ENCODE measurements at places on chromosomes 5 and 9.

- no peak for DNase-seq
Measured at GRCh38 chr9:37827483-37828165, 27.0 kb downstream of the DCAF10 start.

DNA sequence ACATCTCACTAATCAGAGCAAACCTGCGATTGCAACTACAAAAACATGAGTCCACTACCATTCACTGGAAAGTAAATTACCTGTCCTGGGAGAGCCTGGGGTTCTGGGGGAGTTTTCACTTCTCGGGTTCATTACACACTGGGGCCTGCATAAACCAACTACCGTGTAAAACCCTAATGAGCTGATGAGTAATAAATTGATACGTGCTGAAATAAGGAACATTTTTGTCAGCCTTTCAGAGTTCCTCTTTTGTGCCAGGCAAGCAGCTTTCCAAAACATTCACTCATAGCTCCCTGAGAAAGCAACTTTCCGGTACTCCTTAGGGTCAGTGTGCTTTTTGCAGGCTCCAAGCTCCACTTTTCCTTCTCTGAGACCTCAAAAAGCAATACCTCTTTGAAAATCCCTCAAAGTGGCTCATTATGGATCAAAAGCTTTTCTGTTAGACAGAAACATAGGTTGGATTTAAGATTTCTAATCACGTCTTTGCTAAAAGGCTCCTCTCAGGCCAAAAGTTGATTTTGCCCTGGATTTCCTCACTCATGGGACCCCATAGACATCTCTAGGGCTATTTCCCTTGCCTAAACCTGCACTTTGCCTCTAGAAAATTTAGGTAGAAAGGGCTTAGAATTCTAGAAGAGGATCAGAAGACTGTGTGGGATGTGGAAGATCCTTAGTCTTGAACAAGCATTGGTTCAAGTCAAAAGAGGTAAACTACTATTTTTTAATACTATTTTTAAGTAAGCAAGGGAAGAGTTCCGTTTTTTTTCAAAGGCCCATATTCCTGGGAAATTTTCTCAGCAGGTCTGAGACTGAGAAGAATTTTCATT lies 74.8 kb downstream of the ST8SIA4 start:
- no peak for DNase-seq

DNA sequence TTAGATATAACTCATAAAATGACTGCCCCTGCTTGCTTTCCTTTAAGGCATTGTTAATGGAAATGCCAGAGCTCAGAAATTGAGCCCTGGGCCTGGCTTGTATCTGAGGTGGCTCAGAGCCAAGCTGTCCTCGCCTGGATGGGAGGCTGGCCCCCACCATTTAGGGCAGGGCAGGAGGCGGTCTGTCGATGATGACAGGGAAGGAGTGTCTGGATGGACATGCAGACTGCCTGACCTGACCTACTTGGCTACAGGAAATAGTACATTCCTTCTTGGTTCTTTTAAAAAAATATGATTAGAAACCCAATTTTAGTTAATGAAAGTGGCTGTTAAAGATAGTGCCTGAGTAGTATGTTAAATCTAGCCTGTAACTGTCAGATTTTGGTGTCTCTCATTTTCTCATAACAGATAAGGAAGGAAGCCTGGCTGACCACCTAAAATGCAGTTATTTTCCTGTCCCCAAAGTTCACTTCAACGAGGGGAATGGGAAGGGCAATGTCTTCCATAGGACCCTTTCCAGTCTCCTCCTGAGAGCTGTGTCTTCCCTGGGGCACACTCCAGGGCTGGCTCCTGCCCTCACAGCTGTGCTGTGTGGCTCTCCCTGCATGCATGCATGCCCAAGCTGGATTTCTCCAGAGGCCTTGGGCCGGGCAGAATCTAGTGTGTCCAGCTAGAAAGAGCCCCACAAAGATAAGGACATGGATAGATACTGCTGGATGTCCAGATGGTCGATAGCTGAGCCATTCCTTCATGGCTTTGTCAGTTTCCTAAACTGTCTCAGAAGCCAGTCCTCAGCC lies 42.3 kb downstream of the MACROH2A1 start:
- DNase-seq = no peak

DNA sequence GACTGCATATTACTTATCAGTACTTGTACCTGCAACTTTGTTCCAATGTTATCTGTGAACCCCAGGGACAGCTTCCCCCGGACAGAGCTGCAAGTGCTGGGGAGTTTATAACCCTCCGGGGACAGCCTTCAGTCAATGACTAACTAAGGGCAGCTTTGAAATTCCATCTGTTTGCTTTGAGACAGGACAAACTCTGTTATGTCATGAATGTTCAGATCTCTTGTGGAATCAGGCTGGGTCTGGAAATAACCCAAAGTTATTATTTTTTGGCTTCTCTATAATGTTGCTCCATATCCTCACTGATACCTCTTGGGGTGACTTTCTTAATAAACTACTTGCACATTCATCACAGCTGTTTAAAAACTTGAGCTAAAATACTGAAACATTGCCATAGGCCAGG lies 617.5 kb upstream of the TLE4 start:
- no peak for DNase-seq

DNA sequence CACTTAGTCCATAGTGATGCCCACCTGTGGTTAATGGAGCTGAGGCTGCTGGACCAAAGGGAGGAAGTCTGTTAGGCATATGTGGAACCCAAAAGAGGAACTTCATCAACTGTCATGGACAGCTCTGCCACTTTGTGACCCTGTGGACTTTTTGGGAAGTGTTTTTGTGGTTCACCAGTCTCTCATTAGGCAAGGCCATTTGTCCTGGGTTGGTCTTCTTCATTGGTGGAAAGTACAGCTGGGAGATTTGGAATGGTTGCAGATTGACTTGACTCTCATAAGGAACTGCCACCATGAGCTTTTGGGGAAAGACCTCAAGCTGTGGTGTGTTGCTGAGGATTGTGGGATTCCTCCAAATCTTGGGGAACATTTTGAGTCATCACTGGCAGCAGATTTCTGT lies 31.9 kb upstream of the IL12B start:
- no peak for DNase-seq

GRCh38 chr5:15222156-15222555 lies 277.8 kb upstream of the FBXL7 start:
- DNase-seq = no peak

DNA sequence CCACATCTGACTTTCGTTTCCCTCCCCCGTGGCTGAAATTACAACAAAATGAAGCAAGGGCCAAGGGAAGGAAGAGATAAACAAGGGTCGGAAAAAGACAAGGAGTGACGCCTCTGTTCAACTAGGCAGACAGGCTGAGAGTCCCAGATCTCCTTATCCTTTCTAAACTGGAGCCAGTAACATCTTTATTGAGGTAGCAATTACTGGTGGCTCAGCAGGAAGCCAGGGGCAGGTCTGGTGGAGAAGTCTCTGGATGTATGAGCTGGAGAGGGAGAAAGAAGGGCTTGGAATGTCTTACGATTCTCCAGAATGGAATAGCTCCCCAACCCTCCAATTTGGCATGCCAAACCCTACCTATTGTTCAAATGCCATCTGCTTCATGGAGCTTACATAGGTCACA lies 190.8 kb upstream of the BRINP1 start:
- DNase-seq = no peak

DNA sequence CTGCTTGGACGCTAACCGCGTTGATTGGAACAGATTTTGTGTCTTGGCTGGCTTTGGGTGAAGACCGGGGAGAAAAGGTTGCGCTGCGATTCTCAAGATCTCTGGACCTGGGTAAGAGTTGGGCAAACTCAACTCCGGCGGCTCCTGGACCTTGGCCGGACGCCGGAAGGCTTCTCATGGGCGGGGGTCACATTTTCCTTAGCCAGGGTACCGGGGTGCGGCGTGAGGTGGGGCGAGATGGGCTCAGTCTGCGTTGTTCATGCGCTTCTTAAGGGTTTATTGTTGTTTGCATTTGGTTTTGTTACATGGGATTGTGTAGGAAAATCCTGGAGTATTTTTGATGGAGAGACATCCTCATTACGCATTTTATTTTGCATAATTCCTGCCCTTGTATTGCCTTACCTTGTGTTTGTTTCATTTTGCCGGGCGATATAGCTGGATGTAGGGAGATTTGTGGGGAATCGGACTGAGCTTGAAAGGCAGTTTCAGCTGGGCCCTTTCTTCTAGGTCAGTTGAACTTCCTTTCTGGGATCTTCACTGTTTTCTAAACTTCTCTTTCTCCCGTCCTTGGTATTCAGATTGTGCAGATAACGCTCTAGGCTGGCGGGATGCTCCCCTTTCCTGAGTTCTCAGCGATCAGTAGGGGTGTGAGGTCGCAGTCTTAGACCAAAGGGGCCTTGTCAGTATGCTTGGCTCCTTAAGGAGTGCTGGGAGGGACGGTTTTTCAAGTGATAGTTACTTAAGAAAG lies 524 bp downstream of the MEGF10 start:
- peak; percentile 7 for DNase-seq

DNA sequence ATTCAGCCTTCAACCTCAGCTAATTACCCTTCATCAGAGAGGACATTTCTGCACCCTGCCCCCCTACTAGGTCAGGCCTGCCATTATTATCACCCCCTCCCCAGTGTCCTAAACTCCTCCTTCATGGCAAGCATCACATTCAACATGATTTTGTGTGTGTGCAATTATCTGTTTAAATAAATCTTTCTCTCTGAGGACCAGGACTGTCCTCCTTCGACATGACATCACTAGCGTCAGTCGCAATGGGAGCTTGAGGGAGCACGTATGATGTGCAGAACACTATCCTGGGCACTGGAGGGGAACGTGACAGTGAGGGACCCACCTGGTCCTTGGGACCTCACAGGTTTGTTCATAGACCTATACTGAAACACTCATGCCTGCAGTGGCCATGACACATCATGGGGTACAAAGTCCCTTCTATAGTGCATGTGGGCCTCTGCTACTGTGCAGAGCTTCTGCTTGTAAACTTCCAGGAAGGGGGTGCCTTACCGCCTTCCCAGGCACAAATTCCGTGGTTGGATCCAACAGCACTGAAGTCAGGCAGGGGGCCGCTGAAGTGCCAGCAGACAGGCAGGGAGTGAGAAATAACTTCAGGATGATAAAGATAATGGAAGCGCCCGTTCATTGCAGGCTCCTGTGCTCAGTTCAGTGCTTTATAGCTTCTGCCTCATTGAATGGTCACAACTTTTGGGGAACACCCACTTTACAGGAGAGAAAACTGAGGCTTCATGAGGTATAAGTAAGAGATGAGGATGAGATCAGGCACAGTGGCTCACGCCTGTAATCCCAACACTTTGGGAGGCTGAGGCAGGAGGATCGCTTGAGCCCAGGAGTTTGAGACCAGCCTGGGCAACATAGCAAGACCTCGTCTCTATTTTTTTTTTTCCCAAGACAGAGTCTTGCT lies 36.0 kb upstream of the STXBP1 start:
- no peak for DNase-seq

- no peak for DNase-seq
Measured at GRCh38 chr9:137446851-137447471, 5.8 kb upstream of the ENTPD8 start.

DNA sequence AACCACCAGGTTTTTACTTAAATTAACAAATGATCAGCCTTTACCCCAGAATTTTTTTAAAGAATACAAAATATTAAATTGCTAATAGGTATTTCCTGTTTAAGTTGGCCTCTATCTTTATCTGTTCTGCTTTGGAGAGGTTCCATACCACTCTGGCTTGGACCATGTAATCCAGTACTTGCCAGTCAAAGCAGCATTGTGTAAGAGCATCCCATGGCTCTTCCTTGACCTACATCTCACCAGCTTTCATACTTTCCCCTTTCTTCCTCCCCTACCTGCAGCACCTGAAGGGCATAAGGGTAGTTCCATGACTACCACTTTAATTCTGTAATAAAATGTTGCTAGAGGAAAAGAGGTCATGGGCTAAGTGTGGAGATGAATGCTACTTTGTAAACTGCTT lies 140.8 kb upstream of the MTAP start:
- no peak for DNase-seq

- peak; percentile 48 for DNase-seq
Measured at GRCh38 chr5:181215997-181216989, 6.8 kb upstream of the TRIM41 start.

DNA sequence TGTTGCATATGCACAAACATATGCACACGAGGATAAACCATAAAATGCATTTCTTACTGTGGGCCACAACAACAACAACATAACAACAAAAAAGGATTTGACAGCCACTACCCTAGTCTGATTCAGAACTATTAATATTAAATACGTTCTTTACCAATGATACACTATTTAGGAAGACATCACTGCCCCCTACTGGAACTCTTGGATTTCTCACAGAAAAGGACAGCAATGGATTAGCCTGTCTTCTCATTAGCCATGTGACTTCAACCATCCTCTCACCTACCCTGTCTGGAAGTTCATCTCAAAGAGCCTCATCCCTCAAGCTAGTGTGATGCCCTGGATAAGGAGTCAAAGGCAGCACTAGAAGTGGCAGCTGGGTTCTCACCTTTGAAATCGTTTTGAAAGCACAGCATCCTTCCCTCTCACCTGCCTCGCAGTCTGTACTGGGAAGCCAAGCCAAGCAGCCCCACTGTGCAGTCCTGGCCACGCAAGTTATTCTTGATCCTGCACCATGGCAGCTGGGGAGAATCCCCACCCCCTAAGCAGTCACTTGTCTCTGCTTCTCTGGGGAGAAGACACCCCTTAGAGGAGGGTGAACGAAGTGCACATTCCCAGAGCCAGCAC lies 64.6 kb downstream of the SH3TC2 start:
- peak; percentile 74 for DNase-seq

DNA sequence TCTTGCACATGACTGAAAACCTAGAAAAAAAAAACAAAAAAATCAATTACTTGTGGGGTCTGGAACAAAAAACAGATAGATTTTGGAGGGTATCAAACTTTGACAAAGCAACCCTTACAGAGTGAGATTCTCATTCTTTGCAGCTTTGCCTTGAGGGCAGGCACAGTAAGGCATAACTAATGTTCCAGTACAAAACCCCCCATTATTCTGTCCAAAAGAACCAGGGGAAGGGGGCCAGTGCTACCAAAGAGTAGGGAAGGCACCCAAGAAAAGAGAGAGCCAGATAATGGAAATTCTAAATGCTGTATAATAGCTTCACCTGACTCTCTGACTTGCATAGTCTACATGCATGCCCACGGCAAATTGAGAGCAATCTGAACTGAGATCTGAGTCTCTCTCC lies 12.9 kb downstream of the POLK start:
- DNase-seq = no peak

DNA sequence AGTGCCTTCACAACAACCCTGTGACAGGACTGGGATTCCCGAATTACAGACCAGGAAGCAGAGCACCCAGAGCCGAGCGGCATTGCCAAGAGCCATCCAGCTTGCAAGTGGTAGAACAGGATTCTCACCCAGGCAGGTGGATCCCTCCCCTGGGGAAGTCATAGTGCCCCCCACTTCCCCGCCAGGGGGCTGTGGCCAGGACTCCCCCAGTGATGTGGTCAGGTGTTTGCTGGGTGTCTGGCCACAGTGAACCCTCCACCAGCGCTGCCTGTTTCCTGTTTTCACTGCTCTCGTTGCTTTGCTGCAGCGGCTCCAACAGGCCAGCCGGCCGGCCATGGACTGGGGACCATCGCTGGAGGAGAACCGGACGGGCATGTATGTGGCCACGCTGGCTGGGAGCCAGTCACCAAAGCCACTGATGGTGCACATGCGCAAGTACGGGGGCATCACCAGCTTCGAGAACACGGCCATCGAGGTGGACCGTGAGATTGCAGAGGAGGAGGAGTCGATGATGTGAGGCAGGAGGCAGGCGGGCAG lies 19.3 kb downstream of the SLC6A7 start:
- DNase-seq = peak; percentile 23

GRCh38 chr9:87766697-87767096 lies 40.8 kb downstream of the CTSL start:
- DNase-seq = peak; percentile 92

GRCh38 chr9:90801973-90802322 lies 329 bp downstream of the SYK start:
- no peak for DNase-seq

Measured in mammary epithelial cell (primary cell).